ENCODE measurements at places on chromosomes 5 and 9.
A peak's percentile ranks its signal among the peaks of the same experiment; 100 is the strongest.

GRCh38 chr9:33139421-33140228, 27.5 kb downstream of the B4GALT1 start:
- no peak for DNase-seq

- DNase-seq, result no peak
Observed at GRCh38 chr5:168992687-168993086, 308.3 kb downstream of the SLIT3 start.

DNA sequence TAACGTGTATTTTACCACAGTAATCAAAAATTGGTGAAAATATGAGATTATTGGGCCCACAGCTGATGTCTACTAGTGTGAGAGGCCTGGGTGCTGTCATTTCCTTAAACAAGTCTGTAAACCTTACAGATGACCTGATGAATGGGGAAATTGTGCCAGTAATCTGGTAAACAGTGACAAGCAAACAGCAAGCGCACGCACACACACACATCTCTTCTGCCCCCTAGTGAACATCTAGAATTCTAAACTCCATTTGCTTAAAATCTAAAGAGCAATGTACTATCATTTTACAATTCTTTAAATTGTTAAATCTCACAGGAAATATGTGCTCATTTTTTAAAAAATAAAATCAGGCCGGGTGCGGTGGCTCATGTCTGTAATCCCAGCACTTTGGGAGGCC, 7.5 kb upstream of the RAPGEF1 start:
- DNase-seq, result peak; percentile 68

GRCh38 chr5:19923742-19924141, 64.3 kb downstream of the CDH18 start:
- DNase-seq, result no peak

DNA sequence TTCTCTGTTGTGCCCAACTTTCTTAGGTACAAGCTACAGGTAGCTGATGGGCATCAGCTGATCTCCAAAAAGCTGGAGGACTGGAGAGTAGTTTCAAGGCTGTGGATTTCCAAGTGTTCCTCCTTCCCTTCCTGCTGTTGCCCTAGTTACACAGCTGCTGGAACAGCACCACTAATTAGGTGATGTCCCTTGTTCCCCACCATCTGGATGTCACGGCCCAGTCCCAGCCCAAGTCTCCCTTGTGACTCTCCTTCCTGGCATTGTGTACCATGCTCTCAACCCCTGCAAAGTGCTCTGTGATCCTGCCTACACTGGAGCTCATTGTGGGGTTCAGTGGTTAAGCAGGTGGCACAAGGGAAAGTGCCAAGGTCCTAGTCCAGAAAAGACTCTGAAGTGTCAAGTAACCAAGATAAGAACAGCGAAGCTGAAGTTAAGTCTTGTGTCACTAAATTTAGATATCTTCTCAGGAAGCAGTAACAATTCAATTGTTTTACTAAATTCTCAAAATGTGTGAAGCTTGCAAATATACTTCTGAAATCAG, 604.5 kb downstream of the ISL1 start:
- DNase-seq, result no peak

- no peak for DNase-seq
Observed at GRCh38 chr5:132235340-132235739, 7.7 kb upstream of the P4HA2 start.

GRCh38 chr9:135928074-135928730, 20.9 kb upstream of the CAMSAP1 start:
- no peak for DNase-seq

- no peak for DNase-seq
Observed at GRCh38 chr5:50724262-50724661, 57.8 kb downstream of the PARP8 start.

DNA sequence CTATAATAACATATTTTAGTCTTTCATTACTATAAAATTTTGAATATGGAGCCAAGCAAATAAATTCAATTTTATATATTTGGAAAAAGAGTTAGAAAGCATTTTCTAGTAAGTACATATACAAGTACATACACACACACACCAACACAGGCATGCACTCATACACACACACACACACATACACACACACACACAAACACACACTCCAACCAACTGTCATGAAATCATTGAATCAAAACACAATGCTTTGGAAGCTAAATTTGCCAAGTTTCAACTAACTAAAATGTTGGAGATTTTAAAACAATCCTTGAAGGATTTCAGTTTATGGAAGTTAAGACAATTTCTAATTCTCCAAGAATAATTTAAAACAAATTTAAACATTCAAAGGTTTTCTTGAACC, 283.2 kb downstream of the TAF11L14 start:
- DNase-seq, result no peak

DNA sequence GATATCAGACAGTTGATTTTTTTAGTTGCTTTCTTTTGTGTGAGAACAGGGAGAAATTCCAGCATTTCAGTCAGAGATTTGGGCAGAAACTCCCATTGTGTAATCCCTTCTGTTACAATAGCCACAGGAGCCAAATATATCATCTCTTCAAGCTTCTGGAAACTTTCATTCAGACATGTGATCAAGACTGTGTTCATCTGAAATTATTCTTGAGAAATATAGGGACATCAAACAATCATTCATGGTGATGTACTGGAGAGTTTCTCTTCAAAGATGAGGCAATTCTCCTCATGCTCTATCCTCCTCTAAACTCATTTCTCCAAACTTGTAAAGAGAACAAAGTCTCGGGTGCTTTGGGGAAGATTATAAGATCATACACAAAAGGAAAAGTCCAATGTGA, 35.2 kb upstream of the CSNK1G3 start:
- DNase-seq, result no peak

- no peak for DNase-seq
Observed at GRCh38 chr9:98071737-98072136, 15.2 kb downstream of the NANS start.

GRCh38 chr5:101429241-101429640, 526.2 kb upstream of the ST8SIA4 start:
- DNase-seq, result no peak

GRCh38 chr5:146081556-146081955, 23.8 kb downstream of the PLAC8L1 start:
- no peak for DNase-seq

- no peak for DNase-seq
Observed at GRCh38 chr5:168334695-168335094, 43.2 kb downstream of the WWC1 start.

GRCh38 chr9:137759117-137759516, 118.5 kb upstream of the CACNA1B start:
- DNase-seq, result no peak

DNA sequence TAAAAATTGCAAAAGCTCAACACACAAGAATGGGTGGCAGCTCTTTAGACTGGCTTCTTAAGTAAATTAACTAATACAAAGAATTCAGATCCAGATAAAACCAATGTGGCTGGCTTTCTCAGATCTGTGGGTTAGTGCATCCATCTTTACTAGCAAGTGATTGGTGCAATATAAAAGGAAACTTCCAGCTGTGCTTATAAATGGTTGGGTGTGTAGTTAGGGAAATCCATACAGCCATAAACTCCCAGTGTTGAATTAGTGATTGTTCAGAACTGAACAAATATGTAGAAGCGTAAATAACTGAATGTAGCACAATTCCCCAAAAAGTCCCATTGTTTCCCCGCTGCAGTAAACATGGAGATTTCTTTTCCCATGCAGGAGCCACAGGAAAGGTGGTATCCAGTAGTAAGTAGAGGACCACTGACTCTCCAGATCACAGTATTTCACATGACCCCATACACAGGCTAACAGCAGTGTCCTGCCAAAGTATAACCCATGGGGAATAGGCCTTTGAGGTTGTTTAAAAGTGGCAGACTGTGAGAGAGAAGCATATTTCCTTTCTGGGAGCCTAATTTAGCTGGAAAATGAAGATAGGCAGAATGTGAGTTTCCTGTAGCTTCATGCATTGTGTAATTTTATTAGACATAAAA, 173.1 kb upstream of the SLC12A2 start:
- DNase-seq, result no peak

GRCh38 chr5:87099291-87099839, 168.3 kb upstream of the RASA1 start:
- no peak for DNase-seq

DNA sequence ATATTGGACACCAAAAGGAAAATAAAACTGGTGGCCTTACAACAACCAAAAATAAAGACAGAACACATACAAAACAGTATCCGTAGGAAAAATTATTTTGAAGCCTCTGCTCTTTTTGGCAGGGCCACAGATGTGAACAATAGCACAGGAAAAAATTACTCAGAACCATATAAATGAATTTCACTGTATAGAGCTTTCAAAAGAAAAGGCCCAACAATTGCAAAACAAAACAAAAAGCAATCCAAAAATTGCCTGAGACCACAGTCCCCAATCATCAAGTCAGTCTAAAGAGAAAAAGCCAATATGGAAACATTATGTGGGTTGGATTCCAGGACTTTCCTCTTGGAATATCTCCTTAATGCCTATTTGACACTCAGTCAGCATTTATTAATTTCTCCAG, 243.8 kb downstream of the CEMIP2 start:
- no peak for DNase-seq

DNA sequence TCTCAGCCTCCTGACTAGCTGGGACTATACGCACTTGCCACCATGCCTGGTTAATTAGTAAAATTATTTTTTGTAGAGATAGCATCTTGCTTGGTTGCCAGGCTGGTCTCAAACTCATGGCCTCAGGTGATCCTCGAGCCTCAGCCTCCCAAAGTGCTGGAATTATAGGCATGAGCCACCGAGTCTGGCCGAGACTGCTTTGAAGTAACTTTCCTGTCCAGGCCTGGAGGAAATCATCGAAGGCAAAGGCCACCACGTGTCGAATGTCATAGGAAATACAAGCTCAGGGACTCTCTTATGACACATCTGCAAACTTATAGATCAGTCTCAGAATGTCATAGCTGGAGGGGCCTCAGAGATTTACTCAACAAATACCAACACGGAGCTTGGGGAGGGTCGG, 25.1 kb downstream of the RAPGEF1 start:
- no peak for DNase-seq

DNA sequence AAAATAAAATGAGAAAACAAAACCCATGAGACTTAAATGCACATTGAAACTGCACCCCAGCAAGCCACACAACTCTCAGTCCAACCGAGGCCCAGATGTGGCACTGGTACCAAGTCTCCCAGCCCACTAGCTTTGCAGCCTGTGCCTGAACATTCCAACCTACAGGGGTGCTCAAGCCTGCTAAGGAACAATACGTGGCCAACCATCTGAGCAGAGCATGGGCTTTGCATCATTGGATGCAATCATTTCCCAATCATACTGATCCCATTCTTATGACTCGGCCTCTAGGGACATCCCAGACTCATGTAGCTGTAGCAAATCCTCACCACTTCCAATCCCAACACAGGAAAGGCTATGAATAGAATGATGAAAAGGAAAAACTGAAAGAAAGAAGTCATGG, 297.2 kb downstream of the SPOCK1 start:
- no peak for DNase-seq

- DNase-seq, result peak; percentile 38
Observed at GRCh38 chr5:140977003-140977402, 10.7 kb downstream of the PCDHAC2 start.

GRCh38 chr5:142703153-142703552, 17.3 kb upstream of the FGF1 start:
- no peak for DNase-seq

DNA sequence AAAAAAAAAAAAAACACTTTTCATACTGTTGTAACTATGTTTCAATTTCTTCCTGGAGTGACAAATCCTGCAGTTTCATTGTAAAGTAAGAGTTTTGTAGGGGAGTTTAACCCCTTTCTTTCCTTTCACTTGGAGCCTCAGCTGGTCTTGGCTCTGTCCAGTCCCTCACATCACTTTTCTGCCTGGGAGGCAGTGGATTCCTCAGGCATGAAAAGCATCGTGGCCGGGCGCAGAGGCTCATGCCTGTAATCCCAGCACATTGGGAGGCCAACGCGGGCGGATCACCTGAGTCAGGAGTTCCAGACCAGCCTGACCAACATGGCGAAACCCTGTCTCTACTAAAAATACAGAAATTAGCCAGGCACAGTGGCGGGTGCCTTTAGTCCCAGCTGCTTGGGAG, 45.6 kb upstream of the MYO10 start:
- DNase-seq, result no peak

GRCh38 chr9:13279284-13280141, at the start of gene MPDZ:
Gene MPDZ, minus strand, starts transcription at chr9:13279692. Its CDS starts 29,377 bp downstream, at chr9:13250315.
- peak; percentile 49 for DNase-seq

DNA sequence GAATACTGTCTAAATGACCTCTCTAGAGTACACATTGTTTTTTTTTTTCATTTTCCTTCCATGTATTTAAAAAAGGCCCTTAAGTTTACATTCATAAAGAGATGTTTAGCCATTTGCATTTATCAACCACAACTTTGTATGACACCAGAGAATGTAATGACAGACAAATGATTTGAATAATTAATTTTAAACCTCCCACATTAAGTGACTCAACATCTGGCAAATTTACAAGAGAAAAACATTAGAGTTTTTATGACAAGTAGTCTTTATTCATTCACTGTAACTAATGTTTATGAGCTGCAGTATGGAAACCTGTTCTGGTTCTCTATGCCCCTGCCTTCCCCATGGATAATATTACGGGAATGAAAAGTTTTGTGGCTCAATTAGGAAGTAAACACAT, 1093.8 kb upstream of the CDH9 start:
- DNase-seq, result no peak

- DNase-seq, result no peak
Observed at GRCh38 chr9:88990041-88990728, 1.1 kb upstream of the S1PR3 start.

GRCh38 chr5:39273314-39273954, 54.1 kb upstream of the FYB1 start:
- no peak for DNase-seq

GRCh38 chr5:107396351-107396690, 274.4 kb downstream of the EFNA5 start:
- DNase-seq, result no peak

DNA sequence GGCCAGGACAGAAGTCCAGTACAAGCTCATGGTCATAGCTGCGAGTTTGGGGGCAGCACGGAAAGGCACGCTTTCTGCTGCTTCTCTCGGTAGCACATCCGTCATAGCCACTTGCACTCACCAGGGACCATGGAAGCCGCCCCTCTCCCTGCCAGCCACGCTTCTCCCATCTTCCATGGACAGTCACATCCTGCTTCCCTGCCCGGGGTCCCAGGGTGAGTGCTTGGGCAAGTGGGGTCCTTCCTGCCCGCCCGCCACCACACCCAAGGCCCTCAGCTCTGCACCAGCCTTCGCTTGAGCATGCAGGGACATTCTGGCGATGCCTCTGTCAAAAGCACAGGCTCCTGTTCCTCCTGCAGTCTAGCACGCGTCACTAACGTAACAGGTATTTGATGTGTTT, 13.1 kb upstream of the IRX2 start:
- no peak for DNase-seq

DNA sequence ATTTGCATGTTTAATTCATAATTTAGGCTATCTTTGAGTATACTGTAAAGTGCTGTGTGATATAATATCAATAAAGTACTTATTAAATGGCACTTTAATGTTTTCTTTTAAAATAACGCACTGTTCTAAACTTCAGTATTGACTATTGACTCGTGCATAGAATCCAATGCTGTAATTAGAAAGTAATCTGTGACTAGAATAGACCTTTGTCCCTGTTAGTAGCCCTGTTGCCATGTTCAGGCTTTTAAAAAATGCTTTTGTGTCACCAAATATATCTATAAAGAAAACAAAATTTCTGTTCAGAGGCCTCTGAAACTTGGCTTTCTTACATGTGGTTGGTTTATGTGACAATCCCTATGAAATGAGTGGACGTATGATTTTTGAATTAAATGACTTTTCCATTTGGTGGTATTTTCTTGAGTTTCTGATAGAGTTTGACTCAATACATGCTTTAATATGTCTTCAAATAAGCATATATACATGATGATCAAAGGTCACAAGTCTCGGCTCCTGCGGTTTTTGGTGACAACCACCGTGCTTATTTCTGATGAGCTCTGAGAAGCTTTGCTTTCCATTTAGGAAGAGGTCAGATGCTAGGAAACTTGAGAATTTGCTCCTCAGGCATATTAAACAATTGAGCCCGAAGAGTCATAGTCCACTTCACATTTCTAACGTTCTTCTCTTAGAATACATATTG, 174.7 kb downstream of the NR3C1 start:
- DNase-seq, result no peak
